LNCaP clone FGC (cell line): ENCODE measurements at places on chromosomes 11 and 22.
A peak's percentile ranks its signal among the peaks of the same experiment; 100 is the strongest.

GRCh38 chr11:16261836-16262644, 94.3 kb downstream of the SOX6 start:
- no peak for DNase-seq

DNA sequence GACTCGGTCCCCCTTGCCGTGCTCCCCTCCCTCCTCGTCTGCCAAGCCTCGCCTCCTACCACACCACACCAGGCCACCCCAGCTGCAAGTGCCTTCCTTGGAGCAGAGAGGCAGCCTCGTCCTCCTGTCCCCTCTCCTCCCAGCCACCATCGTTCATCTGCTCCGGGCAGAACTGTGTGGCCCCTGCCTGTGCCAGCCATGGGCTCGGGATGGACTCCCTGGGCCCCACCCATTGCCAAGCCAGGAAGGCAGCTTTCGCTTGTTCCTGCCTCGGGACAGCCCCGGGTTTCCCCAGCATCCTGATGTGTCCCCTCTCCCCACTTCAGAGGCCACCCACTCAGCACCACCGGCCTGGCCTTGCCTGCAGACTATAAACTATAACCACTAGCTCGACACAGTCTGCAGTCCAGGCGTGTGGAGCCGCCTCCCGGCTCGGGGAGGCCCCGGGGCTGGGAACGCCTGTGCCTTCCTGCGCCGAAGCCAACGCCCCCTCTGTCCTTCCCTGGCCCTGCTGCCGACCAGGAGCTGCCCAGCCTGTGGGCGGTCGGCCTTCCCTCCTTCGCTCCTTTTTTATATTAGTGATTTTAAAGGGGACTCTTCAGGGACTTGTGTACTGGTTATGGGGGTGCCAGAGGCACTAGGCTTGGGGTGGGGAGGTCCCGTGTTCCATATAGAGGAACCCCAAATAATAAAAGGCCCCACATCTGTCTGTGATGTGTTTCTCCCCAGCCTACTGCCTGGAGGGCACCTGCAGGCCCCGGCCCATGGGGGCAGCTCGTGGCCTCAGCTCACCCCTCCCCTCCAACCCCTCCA, 29.8 kb downstream of the CAPN1 start:
- DNase-seq: no peak

GRCh38 chr11:77069336-77069968, 2.7 kb downstream of the CAPN5 start:
- no peak for DNase-seq

- DNase-seq: no peak
These were observed 1276.1 kb downstream of the LRRC4C start for GRCh38 chr11:40183073-40184064.

GRCh38 chr11:75577207-75577606, 15.2 kb downstream of the SERPINH1 start:
- DNase-seq: no peak

DNA sequence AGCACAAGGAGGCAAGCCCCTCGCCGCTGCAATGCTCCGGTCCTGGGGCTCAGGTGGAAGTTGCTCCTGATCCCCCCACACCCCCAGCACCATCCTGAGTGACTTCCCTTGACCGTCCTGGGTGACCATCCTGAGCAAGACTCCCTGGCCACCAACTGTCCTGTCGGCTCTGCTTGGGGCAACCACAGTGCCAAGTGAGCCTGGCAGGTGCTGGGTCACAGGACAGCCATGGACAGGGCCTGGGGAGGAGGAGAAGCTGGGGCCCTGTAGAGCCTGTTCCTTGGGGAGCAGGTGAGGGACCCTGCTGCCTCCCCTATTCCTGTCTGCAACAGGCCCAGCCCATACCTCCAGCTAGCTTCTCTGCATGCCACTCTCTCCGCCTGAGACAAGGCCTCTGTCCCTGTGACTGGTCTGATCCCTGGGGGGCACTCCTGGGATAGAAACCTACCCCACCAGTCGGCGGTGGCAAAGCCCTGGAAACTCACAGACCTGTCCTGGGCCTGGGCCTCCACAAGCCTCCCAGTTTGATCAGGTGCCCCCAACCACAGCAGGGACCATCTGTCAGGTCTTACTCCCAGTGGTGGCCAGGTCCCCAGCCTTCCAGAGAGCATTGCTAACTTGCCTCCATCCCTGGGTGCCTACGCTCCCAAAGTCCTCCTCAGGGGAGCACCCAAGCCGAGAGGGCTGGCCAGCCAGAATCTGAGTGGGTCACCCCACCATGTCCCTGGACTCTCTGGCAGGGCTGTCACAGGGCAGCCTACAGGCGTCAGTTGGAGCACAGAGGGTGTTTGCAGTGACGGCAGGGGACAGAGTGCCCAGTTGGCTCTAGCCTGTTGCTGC, 68.7 kb upstream of the WNT7B start:
- no peak for DNase-seq

- peak; percentile 84 for DNase-seq
These were observed 73.5 kb downstream of the ZBTB16 start for GRCh38 chr11:114132944-114133394.
